Dorsolateral prefrontal cortex (tissue), 122 donors: ENCODE measurements at places on chromosomes 3 and 15.

DNA sequence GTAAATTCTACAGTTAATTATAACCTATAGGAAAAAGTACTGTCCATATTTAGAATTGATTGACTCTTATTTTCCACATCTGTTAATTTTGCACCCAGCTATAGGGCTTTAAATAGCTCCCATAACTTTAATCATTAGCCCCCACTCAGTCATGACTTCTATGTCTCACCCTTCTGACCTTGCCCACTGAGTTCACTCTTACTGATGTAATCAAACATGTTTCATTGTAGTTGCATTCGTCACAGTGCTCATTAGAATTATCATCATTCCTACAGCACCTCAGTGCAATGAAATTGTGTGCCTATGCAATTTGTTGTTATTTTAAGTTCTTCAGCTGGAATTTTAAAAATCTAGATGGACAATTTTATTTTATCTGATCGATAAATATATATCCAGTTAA is 151.4 kb downstream of the TIGIT start:
- DNase-seq = no peak

DNA sequence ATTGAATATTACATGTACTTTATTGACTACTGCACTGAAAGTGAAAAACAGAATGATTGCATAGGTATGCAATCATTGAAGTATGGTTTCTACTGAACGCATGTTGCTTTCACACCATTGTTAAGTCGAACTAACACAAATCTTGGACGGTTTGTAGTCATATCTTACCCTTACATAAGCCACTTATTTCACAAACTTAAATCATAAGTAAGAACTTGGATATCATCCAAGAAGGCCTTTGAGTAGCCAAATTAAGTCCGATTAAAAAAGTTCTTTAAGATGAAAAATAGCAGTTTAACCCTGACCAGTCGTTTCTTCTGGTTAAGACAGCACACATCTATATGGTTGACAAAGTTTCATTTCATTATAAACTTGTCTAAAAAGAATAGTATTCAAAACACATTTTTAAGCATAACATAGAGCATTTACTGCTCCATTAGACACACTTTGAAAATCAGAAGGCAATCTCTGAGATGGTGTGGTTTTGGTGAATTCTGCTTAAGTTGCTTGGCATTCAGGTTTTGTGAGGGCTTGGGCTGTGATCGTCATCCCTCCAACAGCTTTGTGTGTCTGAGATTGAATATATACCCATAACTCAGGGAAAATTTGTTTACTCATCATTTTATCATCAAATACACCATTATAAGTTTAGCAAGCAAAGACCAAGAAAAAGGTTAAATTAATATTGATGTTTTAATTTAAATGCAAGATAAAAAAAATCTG is 92.2 kb downstream of the NFKBIZ start:
- no peak for DNase-seq

- no peak for DNase-seq
These were observed 1.2 kb downstream of the TTC23 start for GRCh38 chr15:99248000-99248715.

DNA sequence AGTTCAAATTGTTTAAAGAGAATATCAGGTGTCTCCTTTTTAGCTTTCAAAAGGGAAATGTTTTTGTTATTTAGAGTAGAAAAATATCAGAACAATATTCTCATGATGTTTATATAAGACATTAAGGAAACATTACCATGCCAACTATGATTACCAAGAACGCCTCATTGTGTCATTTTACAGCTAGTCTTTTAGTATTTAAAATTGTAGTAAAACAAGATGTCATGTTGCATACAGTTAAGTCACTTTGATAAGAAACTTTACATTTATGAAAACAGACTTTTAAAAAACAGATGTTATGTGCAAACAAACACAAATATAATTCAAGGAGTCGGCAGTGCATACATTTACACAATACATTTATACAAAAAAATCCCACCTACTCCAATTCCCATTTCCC is 4.4 kb downstream of the PLSCR4 start:
- no peak for DNase-seq

DNA sequence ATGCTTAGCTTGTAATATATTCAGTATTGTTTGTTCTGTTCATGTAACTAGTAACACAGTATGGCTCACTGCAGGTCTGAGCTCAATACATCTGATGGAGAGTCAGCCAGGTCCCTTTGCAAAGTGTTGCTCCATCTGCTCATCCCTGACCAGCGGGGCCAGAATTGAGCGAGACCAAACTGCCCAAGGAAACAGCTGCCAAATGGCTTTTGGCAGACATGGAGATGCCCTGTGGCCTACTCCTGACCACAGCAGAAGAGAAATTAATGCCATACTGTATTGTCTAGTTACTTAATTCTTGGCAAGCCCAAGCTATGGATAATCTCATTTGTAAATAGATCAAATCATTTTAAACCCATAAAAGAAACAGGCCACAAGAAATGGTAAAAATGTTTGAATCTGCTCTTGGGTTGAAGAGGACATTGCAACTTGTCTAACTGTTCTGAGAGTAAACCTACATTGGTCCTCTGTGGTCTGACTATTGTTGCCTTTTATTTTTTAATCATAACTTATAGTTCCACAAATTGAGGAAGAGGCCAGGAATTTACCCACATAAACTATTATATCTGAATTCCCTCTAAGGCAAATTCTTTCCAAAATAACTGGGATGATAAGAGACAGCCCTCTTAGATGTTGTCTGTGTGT is 209.5 kb downstream of the EBLN2 start:
- DNase-seq = no peak

DNA sequence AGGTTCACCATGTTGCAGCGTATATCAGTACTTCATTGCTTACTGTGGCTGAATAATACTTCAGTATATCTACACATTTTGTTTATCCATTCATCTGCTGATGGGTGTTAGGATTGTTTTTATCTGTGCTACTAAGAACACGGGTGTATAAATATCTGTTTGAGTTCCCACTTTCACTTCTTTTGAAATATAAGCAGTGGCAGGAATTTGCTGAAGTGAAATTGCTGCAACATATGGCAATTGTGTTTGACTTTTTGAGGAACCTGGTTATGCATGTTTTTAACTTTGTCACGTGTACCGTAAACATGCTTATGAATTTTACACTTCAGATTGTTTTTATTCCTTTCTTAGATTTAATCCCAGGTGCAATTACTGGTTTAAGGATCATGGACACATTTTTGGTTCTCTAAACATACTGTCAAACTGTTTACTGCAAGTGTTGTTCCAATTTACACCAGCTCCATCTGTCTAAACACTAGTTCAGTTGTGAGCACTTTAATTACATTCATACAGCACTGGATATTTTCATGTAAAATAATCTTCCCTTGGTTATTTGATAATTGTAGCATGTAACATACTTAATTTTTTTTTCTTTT is 23.1 kb downstream of the TRAK1 start:
- no peak for DNase-seq

DNA sequence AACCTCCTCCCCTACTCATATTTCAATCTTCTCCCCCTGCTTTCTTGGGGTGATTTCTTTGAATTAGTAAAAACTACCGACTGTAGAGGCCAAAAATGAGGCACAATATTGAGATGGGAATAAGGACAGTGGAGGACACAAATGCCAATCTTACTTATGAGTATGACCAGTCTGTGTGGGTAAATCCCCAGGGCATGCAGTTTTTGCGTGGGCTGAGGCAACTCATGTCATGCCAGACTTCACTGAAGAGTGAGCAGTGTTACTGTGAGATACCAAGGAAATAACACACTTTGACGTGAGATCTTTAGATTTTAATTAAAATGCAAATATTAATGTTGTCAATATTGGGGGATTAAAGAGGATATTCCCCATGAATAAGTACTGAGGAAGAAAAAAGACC is 254.3 kb upstream of the ICE2 start:
- DNase-seq = no peak

- DNase-seq = no peak
These were observed 64.8 kb downstream of the OSTN start for GRCh38 chr3:191263850-191264249.

DNA sequence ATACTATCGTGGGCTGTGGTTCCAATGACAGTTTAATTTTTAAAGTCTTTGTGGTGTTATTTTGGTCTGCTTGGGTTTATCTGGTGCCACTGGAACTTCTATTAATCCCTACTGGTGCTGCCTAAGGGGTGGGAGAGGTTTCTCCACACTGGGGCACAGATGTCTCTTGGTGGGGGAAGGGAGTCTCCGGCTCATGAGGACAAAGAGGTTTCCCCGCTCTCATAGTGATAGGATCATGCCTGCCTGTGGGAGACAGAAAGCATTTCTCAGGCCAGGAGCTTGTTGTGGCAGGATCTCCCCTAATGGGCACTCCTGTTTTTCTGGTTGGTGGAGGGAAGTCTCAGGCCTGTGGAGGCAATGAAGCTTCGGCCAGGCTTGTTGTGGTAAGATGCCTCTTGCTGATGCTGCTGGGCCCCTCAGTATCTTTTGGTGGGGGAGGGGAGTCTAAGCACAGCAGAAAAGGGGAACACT is 84.3 kb upstream of the THRB start:
- DNase-seq = no peak

GRCh38 chr15:63833021-63833696 is 589 bp downstream of the HERC1 start:
- DNase-seq = no peak
